ENCODE measurements at places on chromosomes 7 and 10. TPM values are rescaled to one million over a fixed set of nuclear protein-coding genes. Genes with fewer than 3 reads are reported as not detected.
A peak's percentile ranks its signal among the peaks of the same experiment; 100 is the strongest.

GRCh38 chr7:140049339-140050024, 13.3 kb downstream of the PARP12 start:
- peak overlapping the region; percentile 67 for H3K27ac ChIP-seq
- no peak overlapping the region for H3K4me3 ChIP-seq
- peak; percentile 83 for DNase-seq
- H3K4me1 ChIP-seq: peaks cover 26% of the 10 kb centered on the region

GRCh38 chr7:6271060-6271658, 1.3 kb downstream of the CYTH3 start:
- H3K27ac ChIP-seq: no peak overlapping the region
- H3K27me3 ChIP-seq: no peaks in the 10 kb centered on the region
- H3K4me1 ChIP-seq: peaks cover 41% of the 10 kb centered on the region
- no peak for DNase-seq
- peak overlapping the region; percentile 87 for H3K4me3 ChIP-seq

- no peak overlapping the region for H3K27ac ChIP-seq
- no peaks in the 10 kb centered on the region for H3K27me3 ChIP-seq
- DNase-seq: no peak
- H3K4me3 ChIP-seq: no peak overlapping the region
These were observed 66.8 kb downstream of the CCDC6 start for GRCh38 chr10:59839576-59839975.

DNA sequence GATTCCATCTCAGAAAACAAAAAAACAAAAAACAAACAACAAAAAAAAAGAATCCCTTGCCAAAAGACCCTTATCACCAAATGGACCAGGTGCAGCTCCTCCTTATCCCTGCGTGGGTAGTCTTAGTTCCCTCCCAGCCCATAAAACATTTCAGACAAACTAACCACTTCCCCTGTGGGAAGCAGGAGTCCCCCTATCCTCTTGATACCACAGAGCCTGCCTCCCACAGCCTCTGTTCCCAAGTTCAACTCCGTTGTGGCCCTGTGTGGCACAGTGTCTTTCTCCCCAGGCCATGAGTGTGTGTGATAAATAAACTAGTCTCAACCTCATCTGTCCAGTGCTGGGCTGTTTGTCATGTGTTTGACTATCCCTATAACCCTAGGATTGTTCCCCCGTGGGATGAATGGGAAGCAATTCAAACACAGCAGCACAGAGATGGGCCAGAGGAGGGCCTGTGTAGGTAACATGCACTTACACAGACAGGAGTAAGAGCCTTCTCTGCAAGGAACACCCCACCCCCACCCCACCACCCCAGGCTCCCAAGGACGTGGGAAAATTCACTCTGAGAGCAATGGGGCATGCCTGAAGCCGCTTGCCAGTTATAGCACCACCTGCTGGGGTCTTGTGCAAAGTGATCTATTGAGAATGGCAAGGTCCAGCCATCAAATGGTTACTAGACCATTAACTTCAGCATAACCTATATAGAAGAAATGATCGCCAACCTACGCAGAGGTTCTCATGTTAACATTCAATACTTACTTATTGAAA, 147.1 kb upstream of the GHITM start:
- no peak overlapping the region for H3K27ac ChIP-seq
- no peak for DNase-seq
- H3K4me1 ChIP-seq: peaks cover 6% of the 10 kb centered on the region
- H3K4me3 ChIP-seq: no peak overlapping the region
- no peaks in the 10 kb centered on the region for H3K36me3 ChIP-seq
- H3K27me3 ChIP-seq: peaks cover 2% of the 10 kb centered on the region

DNA sequence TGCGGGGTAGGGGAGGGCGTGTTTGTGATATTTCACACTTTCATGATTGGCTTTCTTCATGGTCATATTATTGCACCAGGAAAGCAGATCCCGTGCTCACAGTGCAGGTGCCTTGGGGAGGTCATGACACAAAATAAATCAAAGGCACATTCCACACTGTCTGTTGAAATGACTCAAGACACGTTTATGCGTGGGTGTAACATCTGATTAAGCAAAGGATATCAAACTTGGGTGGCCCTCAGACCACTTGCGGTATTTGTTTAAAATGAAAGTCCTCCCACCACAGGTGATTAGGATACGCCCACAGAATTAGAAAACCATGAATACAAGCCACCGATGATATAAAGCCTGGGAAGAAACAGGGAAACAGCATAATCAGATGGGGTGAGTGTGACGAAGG, 51.1 kb downstream of the SVIL start:
- no peaks in the 10 kb centered on the region for H3K4me1 ChIP-seq
- peaks cover 2% of the 10 kb centered on the region for H3K36me3 ChIP-seq
- no peak overlapping the region for H3K27ac ChIP-seq
- DNase-seq: no peak
- H3K4me3 ChIP-seq: no peak overlapping the region
- H3K27me3 ChIP-seq: no peaks in the 10 kb centered on the region

Gene CACNA2D1
- 11.4 TPM for polyA plus RNA-seq

- no peak overlapping the region for H3K27ac ChIP-seq
- no peaks in the 10 kb centered on the region for H3K4me1 ChIP-seq
- no peak for DNase-seq
- H3K27me3 ChIP-seq: no peaks in the 10 kb centered on the region
These were observed 100.4 kb upstream of the DDC start for GRCh38 chr7:50665403-50666123.

Gene NFE2L3
- polyA plus RNA-seq: 16.0 TPM

GRCh38 chr7:74176555-74176954, 2.4 kb downstream of the EIF4H start:
- DNase-seq: no peak
- peaks cover 11% of the 10 kb centered on the region for H3K4me1 ChIP-seq
- H3K4me3 ChIP-seq: no peak overlapping the region
- no peaks in the 10 kb centered on the region for H3K27me3 ChIP-seq
- peaks cover 25% of the 10 kb centered on the region for H3K36me3 ChIP-seq

GRCh38 chr7:112414855-112415490, 35.3 kb upstream of the IFRD1 start:
- H3K4me1 ChIP-seq: no peaks in the 10 kb centered on the region
- no peak overlapping the region for H3K4me3 ChIP-seq
- no peaks in the 10 kb centered on the region for H3K27me3 ChIP-seq
- no peak overlapping the region for H3K27ac ChIP-seq
- no peaks in the 10 kb centered on the region for H3K36me3 ChIP-seq

Gene PNLIPRP1
- 0.63 TPM for polyA plus RNA-seq

Gene TMEM176B
- polyA plus RNA-seq: 291 TPM

DNA sequence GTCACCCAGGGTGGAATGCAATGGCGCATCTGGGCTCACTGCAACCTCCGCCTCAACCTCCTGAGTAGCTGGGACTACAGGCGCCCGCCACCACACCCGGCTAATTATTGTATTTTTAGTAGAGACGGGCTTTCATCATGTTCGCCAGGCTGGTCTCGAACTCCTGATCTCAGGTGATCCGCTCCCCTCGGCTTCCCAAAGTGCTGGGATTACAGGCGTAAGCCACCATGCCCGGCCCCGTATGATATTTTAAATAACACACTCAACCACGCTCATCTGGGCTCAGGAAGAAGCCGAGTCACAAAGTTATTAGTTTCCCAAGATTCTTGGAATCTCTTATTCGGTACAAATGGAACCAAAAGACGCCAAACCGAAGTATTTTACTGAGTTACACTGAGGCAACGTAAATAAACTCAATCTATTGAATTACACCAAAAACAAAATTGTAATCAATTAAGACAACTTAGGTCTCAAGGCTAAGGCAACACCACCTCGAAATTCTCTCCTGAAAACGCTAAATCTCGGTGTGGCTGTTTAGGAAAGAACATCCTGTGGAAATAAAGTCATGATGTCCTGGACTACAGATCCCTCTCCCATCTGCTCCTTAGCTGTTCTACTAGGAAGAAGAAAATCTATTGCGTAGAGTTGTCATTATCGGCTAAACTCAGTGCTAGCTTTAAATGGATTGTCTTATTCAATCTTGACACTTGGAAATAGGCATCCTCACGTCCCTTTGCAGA, 910 bp downstream of the ARHGAP19 start:
- no peaks in the 10 kb centered on the region for H3K27me3 ChIP-seq
- peaks cover 7% of the 10 kb centered on the region for H3K4me1 ChIP-seq
- peaks cover 9% of the 10 kb centered on the region for H3K36me3 ChIP-seq
- peak overlapping the region; percentile 77 for H3K4me3 ChIP-seq
- DNase-seq: peak; percentile 18

Gene FAM25G
- polyA plus RNA-seq: not detected

GRCh38 chr7:127446842-127447241, 54.3 kb upstream of the ZNF800 start:
- no peak for DNase-seq
- no peak overlapping the region for H3K4me3 ChIP-seq
- no peak overlapping the region for H3K27ac ChIP-seq
- H3K27me3 ChIP-seq: no peaks in the 10 kb centered on the region
- no peaks in the 10 kb centered on the region for H3K4me1 ChIP-seq

Gene AKR1C1
- polyA plus RNA-seq: 12.0 TPM

- H3K36me3 ChIP-seq: no peaks in the 10 kb centered on the region
- H3K27me3 ChIP-seq: peaks cover 87% of the 10 kb centered on the region
- H3K27ac ChIP-seq: no peak overlapping the region
These were observed 4.3 kb upstream of the NEUROG3 start for GRCh38 chr10:69577268-69578232.

Gene PLXDC2
- 19.0 TPM for polyA plus RNA-seq

GRCh38 chr7:99498546-99498944, 1.5 kb downstream of the ZNF394 start:
- peak overlapping the region; percentile 69 for H3K4me3 ChIP-seq
- peaks cover 5% of the 10 kb centered on the region for H3K4me1 ChIP-seq
- no peak for DNase-seq
- H3K36me3 ChIP-seq: peaks cover 29% of the 10 kb centered on the region
- peak overlapping the region; percentile 94 for H3K27ac ChIP-seq

- no peak for DNase-seq
- H3K27ac ChIP-seq: no peak overlapping the region
- H3K36me3 ChIP-seq: no peaks in the 10 kb centered on the region
- H3K27me3 ChIP-seq: peaks cover 5% of the 10 kb centered on the region
These were observed 66.5 kb downstream of the MAP3K8 start for GRCh38 chr10:30500534-30500933.

GRCh38 chr7:47461161-47461560, 120.8 kb downstream of the TNS3 start:
- DNase-seq: no peak
- H3K36me3 ChIP-seq: peaks cover 25% of the 10 kb centered on the region
- H3K4me1 ChIP-seq: peaks cover 38% of the 10 kb centered on the region

- peaks cover 80% of the 10 kb centered on the region for H3K36me3 ChIP-seq
- H3K4me1 ChIP-seq: no peaks in the 10 kb centered on the region
- no peak for DNase-seq
These were observed 8.2 kb upstream of the NDST2 start for GRCh38 chr10:73819513-73820093.

DNA sequence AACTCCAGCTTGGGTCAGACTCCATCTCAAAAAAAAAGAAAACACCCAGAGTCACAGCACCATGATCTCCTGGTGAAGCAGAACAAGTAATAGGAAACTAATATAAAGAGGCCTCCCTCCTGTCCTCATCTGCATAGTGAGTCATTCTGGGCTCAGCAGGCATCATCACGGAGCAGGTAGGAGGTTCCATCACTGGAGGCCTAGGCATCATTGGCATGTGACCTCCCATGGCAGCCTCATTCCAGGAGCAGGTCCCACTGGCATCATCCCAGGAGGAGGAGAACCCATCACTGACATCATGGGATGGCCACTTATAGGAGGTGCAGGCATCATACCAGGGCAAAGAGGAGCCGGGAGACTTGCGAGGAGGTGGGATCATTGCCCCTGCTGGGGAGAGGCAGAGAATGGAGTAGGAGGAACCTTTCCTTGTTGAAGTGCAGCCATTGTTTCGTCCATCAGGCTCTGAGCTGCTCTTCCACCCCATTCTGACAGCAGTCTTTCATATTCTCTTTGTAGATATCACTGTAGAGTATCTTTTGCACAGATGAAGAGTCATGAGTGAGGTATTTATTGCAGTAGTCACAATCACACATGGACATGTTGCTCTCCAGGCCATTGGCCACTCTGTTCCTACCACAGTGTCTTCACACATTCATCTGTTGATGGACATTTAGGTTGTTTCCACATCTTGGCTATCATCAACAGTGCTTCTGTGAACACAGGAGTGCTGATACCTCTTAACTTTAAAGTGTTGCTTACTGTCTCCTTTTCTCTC, 73.8 kb downstream of the OSBPL3 start:
- peak overlapping the region; percentile 35 for H3K27ac ChIP-seq
- no peaks in the 10 kb centered on the region for H3K27me3 ChIP-seq
- H3K36me3 ChIP-seq: no peaks in the 10 kb centered on the region
- no peak for DNase-seq
- H3K4me1 ChIP-seq: peaks cover 16% of the 10 kb centered on the region

DNA sequence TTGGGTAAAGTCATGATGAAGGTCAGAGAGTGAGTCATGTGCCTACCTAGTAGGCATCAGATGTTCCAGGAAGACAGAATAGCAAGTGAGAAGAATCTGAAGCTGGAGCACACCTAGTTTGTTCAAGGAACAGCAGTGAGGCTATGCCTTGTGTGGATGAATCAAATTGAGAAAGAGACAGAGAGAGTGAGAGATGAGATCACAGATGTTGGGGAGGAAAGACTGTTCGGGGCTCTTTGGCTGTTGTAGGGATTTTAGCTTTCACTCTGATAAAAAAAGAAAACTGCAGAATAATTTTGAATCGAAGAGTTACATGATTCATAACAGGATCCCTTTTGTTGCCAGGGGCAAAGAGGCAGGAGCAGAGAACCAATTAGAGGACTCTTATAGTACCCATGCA, 6.3 kb downstream of the LIPF start:
- no peaks in the 10 kb centered on the region for H3K36me3 ChIP-seq
- H3K4me3 ChIP-seq: no peak overlapping the region
- no peak overlapping the region for H3K27ac ChIP-seq
- H3K4me1 ChIP-seq: no peaks in the 10 kb centered on the region

GRCh38 chr7:20220293-20220761, 3.1 kb upstream of the MACC1 start:
- H3K27ac ChIP-seq: peak overlapping the region; percentile 96
- H3K4me1 ChIP-seq: peaks cover 21% of the 10 kb centered on the region
- H3K4me3 ChIP-seq: no peak overlapping the region
- no peaks in the 10 kb centered on the region for H3K27me3 ChIP-seq

GRCh38 chr10:116705498-116705897, 36.9 kb downstream of the HSPA12A start:
- no peak overlapping the region for H3K27ac ChIP-seq
- H3K27me3 ChIP-seq: no peaks in the 10 kb centered on the region
- no peaks in the 10 kb centered on the region for H3K36me3 ChIP-seq

GRCh38 chr7:121366852-121367431, 29.2 kb downstream of the FAM3C start:
- H3K27ac ChIP-seq: no peak overlapping the region
- peaks cover 34% of the 10 kb centered on the region for H3K36me3 ChIP-seq
- no peak overlapping the region for H3K4me3 ChIP-seq

DNA sequence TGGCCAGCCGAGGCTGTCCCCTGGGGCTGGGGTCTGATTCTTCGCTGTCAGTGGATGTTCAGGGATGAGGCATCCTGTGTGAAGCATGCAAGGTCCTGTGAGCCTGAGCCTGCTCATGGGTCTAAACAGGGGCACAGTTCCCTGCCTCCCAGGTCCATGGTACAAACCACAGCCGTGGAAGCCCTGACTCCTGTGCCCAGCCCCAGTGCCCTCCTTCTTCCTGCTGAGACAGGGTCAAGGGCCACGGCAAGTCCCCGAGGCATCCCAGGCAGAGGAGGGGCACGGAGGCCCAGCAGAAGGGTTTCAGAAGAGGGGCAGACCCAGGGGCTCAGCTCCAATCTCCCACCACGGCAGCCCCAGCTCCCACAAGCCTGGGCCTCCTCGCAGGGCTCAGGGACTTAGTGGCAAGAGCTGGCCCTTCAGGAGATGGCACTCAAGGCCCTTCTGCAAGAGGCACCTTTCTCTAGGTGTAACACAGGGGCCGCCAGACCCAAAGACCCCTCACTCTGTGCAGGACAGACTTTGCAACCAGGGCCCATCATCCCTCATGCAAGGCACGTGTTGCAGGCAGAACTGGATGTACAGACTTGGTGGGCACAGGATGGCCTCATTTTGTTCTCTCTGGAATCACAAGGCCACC, 248.8 kb downstream of the TCERG1L start:
- DNase-seq: no peak
- H3K36me3 ChIP-seq: no peaks in the 10 kb centered on the region
- H3K27me3 ChIP-seq: no peaks in the 10 kb centered on the region

Data from large intestine (tissue), 12 donors.